Stimulated activated naive CD4-positive, alpha-beta T cell (primary cell): ENCODE measurements at places on chromosomes 11 and 22.

- no peak for DNase-seq
Observed at GRCh38 chr11:101407324-101407723, 176.5 kb downstream of the TRPC6 start.

DNA sequence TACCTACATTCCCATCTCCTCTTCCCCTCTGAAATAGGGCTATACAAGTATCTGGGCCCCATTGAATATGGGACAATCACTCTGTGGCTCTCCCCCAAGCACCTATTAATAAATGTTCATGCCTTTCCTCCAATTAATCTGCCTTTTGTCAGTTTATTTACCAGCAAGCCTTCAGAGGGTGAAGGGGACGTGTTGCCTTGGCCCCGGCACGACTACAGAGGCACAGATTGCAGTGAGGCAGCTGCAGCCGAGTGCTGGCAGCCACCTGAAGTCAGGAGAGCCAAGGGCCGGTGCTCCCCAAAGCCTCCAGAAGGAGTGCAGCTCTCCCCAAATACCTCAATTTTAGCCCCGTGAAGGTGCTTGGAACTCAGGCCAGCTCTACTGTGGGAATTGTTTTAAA, 580.9 kb upstream of the B3GAT1 start:
- no peak for DNase-seq

DNA sequence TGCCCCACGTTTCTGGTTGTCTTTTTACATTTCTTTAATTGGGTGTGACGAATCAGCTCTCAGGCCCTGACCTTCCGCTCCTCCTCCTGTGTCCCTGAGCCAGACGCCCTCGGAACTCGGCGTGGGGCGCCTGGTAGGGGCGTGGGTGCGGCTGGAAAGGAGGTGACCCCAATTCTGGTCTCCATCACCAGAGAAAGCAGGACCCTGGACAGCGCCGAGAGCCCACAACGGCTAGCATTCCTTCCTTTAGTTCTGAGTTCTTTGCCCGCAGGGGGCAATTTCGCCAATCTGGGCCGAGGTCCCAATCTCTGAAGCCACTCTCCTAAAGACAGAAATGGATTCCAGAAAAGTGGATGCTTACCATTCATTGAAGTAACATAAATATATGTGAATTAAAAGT, 11.7 kb upstream of the RBMXL2 start:
- no peak for DNase-seq

DNA sequence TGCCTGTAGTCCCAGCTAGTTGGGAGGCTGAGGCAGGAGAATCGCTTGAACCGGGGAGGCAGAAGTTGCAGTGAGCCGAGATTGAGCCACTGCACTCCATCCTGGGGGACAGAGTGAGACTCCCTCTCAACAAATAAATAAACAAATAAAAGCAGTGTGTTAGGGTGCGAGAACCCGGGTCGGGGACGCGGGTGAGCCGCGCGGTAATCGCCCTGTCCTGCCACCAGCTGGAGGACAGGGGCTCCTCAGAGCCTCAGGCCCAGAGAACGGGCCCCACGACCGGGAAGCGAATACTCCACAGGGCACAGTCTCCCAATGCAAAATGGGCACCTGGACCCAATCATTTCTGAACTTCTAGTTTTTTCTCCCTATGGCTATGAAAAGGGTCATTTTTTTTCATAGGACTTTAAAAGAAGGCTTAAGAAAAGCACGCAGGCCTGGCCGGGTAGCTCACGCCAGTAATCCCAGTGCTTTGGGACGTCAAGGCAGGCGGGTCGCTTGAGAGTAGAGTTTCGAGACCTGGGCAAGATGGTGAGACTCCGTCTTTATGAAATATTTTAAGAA, 744 bp upstream of the MCM5 start:
- no peak for DNase-seq

GRCh38 chr11:1092145-1092670, 17.5 kb downstream of the MUC2 start:
- no peak for DNase-seq

GRCh38 chr11:64620381-64620971, 29.5 kb downstream of the SLC22A12 start:
- no peak for DNase-seq

DNA sequence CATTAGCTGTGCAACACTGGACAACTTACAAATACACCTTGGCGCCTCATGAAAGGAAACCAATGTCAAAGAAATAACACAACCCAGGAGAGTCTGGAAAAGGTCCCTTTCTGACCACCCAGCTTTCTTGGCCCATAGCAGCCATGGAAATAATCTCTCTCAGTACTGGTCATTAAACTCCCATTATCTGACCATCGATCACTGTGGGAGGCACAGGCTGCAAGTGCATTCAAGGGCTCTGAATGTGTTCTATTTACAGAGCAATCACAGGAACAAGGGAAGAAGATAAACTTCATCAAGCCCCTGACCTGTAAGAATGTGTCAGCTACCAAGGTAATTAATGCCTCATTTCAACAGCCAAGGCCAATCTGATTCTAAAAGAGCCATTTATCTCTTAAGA, 40.1 kb downstream of the CTSC start:
- no peak for DNase-seq

DNA sequence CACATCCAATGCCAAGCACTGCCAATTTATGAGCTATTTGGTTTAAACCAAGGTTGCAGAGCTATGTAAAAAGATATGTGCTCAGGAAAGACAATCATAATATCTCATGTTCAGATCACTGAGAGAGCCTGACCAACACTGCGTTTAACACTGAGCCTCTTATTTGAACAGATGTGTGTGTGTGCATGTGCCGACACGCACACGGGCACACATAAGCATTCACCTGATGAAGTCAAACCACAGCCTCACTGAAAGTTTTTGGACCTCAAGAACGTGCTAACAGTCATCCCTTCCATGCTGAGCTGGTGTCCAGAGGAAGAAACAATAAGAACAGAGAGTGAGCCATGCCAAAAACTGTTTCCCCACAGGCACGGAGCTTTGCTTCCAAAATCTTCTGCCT, 23.4 kb downstream of the HPS4 start:
- no peak for DNase-seq

GRCh38 chr22:27802346-27803073, 954 bp upstream of the MN1 start:
- DNase-seq = no peak

GRCh38 chr22:39368461-39368911, 18.7 kb downstream of the SYNGR1 start:
- no peak for DNase-seq

DNA sequence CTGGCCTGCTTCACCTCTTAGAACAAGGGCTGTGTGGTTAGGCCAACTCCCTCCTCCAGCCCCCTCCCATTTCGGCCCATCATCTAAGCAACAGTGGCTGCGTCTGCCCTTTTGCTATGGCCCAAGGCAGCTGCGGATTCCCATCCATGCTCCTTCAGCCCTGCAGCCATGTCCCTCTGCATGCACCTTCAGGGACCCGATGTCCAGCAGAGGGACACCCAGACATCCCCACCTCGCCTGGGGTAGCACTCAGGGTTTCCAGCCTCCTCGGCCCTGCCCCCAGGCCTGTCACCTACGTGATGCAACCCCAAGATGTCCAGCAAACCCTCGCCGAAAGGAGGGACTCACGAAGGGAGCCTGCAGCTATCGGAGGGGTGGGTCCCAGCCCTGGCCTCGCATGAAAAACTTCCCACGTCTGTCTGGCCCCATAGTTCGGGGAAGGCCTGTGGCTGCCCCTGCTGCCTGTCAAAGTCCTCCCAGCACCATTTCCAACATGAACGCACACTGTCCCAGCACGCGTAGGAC, 194.4 kb downstream of the CTTN start:
- no peak for DNase-seq

DNA sequence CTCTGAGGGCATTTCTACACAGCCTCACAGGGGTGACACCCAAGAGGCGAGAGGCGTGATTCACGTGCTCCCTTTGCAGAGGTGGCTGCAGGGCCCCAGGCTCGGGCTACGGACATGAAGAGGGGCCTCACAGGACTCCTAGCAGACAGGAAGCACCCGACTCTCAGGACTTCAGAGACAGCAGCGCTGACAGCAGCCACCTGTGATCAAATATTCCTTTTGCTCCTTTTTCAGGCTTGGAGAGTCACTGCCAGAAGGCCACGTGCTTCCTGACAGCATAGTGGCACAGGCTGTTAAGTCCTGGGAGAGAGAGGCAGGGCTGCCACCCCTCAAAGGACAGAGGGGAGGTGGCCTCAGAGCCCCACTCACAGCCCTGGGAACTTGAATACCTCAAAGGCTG, 348.9 kb downstream of the CADM1 start:
- DNase-seq = no peak

DNA sequence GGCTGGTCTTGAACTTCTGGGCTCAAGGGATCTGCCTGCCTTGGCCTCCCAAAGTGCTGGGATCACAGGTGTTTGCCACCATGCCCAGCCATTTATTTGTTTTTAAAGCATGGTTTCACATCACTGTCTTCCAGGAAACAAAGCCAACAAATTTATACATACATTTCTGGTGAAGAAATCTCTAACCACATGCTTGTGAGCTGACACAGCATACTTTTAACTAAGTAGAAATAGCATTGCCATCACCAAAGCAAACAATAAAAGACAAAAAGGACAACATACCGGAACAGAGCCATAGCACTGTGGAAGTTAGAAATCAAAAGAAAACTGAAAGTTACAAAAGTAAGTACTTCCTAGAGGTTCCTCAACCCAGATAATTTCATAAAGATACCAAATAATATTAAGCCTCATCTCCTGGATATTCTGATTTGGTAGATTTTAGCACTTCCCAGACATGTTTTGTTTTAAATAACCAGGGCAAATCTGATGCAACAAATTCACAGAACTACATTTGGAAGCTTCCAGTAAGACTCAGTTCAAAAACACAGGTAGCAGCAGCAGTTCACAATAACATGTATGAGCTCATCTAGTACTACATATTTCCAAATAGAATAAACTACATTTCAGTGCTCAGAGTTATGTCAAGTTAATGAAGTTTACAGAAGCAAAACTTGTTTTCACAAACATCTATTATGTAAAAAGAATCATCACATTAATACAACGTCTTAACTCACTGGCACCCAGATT, 70.6 kb downstream of the RRAS2 start:
- no peak for DNase-seq

GRCh38 chr22:41360126-41360525, 21.6 kb upstream of the TEF start:
- no peak for DNase-seq

- DNase-seq = peak; percentile 71
Observed at GRCh38 chr11:124670732-124671131, 2.8 kb downstream of the SIAE start.

DNA sequence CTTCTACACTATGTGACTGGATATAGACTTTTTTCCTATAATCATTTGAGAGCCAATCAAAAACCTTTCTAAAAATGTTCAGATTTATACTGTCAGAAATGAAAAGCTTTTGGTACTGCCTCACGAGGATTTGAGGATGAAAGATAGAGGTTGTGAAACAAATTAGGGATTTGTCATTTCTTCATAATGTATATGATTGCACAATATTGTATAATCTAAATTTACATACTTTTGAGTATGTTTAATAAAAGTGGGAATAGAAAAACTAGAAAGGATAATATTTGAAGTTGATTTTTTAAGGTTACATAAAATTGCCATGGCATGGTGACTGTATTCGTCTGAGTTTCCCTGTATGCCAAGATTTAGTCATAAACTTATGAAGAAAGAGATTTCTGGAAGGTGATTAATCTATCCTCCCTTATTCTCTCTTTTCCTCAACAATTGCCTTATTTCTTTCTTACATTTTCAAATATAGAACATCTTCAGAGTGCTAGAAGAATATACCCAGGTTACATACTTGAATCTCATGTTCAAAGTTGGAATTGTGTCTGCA, 56.2 kb downstream of the CASP12 start:
- DNase-seq = no peak

GRCh38 chr22:25402501-25403283, 161.8 kb upstream of the GRK3 start:
- DNase-seq = no peak

DNA sequence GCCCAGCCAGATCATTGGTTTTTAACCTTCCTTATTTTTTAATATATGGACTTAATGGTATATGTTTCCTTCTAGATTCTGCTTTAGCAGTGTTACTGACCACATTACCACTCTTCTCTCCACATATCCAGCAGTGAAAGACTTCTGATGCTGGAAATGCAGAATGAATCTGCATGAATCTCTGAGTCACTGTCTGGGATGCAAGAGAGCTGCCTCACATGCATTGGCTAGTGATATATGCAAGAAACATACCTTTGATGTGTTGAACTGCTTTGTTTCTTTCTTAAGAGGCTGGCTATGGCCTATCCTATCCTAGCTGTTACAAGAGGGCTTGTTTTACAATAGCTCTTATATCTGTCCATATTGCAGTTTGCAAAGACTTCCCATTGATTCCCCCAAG, 16.6 kb upstream of the AMPD3 start:
- DNase-seq = no peak

- DNase-seq = no peak
Observed at GRCh38 chr11:100923555-100923954, 206.1 kb downstream of the PGR start.

GRCh38 chr11:70423523-70424505, 25.5 kb downstream of the CTTN start:
- no peak for DNase-seq

- DNase-seq = no peak
Observed at GRCh38 chr11:80980227-80980626, 1539.4 kb upstream of the TENM4 start.

DNA sequence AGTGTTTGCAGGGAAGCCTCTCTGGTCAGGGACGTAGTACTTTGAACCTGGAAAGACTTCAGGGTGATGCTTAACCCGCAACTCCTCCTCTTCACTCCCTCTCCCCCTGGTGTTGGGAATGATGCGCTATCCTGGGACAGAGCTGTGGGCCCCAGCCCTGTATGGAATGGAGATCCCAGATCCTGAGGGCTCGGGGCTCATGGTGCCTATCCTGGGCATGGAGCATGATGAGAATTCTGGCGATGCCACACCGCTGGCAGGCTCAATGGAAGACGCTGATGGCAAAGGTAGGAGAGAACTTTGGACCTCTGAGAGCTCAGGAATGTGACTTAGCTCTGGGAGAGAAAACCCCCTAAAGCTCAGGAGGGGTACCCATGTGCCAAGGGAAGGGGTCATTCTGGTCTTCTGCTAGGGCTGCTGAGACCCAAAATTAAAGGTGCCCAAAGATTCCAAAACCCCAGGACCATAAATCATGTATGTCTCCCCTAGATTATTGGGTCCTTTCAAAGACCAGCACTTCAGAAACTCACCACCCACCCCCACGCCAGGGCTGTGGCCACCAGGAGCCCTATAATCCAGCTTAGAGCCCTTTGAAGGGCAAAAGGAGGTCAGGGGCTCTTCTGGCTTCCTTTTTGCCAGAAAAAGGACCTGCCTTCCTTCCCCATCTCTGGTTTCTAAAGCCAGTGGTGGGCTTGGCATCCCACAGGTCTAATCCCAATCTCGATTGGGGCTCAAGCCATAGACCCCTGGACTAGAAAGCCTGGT, 52.5 kb downstream of the BTG4 start:
- no peak for DNase-seq
